ENCODE measurements at places on chromosomes 2 and 18.

GRCh38 chr18:59846814-59847490 is 52.8 kb upstream of the PMAIP1 start:
- no peak for DNase-seq

DNA sequence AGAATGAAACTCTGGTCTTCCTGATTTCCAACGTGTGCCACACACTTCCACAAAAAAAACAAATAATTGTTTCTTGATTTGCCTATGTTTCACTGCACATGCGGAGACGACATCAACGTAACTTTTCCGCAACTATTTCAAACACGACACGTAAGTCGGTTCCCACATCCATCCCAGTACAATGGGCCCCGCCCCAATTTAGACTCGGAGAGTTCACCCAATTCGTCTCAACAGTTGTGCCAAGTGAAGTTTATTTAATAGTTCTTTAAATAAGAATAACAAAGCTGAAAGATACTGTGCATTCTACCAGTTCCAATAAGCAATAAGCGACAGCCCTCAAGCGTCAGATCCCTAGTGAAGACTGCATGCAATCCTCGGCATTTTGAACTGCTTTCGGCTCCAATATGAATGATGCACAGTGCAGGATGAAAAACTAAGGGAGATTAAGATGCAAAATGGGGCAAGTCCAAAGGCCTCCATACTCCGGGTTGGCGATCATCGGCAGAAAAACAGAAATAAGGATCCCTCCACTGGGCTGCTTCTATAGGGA is 664 bp downstream of the CCT4 start:
- DNase-seq: no peak

DNA sequence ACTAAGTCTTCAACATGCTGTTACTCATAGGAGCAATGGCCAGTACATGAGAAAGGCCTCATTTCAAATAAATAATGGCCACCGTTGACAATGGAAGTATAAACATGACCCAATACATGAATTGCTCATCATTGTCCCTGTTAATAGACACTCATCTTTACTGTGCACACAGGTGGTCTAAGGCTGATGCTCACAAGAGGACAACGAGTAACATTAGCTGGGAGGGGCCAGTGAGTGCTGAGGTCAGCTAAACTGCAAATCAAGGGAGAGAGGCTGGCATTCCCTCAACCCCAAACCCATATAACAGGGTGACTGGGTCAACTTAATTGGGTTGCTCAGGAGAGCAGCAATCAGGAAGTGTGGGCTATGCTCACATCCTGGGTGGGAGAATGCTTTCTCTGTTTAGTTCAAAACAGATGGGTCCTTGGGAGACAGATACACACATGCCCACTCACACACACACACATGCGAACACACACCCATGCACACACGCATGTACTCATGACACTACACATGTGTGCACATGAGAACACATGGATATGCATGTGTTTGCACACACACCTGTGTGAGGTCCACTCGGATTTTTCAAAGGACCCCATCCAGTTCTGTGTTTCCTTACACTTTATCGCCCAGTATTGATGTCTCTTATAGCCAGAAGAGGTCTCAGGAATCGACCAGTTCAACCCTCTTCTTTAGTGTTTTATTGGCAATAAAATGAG is 172.0 kb downstream of the INHBB start:
- no peak for DNase-seq

GRCh38 chr2:119333360-119333759 is 33.3 kb downstream of the C2orf76 start:
- no peak for DNase-seq

DNA sequence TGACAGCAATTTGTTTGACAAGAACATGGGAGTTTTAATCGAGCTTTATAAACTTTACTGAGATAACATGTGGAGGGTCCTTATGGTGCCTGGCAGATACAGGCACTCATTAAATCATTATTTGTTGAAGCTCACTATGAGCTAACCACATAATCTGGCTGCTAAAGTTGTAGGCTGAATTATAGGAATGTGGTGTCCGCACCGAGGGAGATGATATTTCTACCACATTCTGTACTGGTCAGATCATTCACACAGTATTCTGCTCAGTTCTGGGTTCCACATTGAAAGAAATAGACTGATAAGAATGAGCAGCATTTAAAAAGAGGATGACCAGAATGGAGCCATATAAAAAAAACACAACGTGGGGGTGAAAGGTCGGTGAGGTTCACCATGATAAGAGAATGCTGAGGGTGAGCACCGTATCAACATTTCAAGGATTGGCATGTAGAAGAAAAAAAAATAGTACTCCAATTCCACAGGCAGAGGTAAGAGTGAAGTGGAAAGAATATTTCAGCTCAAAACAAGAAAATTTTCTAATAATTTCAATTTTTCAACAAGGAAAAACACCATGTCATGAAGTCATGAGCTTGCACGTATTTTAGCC is 54.4 kb downstream of the TMEFF2 start:
- DNase-seq: no peak

GRCh38 chr2:180359522-180360282 is 352.6 kb upstream of the CWC22 start:
- peak; percentile 73 for DNase-seq

DNA sequence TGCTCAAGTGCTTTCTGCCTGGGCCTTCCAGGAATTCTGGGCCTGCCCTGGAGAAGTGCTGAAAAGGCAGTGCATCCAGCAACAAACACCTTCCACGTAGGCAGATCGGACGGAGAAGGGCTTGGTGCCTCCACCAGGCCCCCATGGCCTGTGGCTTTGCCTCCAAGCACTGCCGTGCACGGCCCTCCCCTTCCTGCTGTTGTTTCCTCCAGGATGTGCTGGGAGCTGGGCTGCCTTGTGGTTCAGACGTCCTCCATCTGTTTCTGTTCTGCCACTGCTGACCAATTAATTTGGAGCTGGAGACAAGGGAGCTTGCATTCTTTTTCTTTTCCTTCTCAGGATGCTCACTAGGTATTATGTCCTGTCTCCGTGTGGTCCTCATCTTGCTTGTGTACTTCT is 197.0 kb downstream of the HRH4 start:
- DNase-seq: no peak

GRCh38 chr2:42846026-42846425 is 53.6 kb upstream of the HAAO start:
- no peak for DNase-seq

DNA sequence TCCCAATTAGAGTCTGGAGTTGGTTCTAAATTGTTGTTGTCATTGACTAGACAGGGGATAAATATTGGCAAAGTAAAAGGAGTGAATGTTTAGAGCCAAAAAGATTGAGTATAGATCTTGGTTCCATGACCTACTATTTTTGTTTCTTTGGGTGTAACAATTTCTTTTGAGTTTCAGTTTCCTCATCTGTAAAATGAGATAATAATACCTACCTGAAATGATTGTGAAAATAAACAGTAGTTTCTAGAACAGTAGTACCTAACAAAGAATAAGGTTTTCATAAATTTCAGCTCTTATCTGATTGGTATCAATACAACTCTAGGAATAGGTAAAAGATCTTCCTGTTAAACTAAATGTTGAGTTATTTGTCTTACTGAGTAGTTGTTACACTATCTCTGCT is 56.8 kb downstream of the PMS1 start:
- no peak for DNase-seq

DNA sequence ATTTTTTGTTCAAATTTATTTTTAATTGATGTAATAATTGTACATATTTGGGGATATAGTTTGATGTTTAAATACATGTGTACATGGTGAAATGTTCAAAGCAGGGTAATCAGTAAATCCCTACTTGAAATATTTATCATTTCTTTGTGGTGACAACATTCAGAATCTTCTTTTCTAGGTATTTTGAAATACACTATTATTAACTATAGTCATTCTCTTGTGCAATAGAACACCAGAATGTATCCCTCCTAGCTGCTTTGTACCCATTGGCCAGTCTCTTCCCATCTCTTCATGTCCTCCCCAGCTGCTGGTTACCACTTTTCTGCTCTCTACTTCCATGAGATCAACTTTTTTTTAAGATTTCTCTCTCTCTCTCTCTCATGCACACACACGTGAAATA is 126.5 kb downstream of the ZNF407 start:
- no peak for DNase-seq

- no peak for DNase-seq
These were observed 423.4 kb downstream of the ZEB2 start for GRCh38 chr2:144096531-144096930.

DNA sequence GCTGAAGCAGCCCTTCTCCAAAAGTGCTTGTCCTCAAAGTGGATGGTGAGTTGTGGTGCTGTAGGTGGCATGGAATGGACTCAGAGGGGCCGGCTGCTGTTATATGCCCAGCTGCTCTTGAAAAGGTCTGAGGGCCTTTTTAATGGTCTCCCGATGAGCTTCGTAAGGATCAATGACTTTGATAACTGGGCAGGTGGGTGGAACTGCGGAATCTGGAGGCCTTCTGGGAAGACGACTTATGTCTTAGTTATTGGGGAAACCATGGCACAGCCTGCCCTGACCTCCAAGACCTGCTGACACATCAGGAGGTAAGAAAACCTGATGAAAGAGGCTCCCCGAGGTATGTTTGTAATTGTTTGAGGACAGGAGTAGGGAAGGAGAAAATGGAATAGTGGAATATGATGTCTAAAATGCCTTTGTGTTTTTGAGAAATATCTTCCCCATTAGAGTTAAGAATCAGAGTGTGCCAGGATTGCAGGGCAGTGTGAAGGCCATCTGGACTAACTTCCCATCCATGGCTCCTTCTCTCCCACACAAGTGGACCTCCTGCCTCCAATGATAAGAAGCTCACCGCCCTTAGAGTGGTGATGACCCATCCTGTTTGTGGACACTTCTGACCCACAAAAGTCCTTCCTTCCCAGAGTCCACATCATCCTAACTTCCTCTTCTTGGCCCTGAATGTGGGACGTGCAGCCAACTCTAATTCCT is 236.1 kb downstream of the FHOD3 start:
- no peak for DNase-seq

GRCh38 chr2:31170071-31170698 is 31.9 kb upstream of the GALNT14 start:
- DNase-seq: no peak

DNA sequence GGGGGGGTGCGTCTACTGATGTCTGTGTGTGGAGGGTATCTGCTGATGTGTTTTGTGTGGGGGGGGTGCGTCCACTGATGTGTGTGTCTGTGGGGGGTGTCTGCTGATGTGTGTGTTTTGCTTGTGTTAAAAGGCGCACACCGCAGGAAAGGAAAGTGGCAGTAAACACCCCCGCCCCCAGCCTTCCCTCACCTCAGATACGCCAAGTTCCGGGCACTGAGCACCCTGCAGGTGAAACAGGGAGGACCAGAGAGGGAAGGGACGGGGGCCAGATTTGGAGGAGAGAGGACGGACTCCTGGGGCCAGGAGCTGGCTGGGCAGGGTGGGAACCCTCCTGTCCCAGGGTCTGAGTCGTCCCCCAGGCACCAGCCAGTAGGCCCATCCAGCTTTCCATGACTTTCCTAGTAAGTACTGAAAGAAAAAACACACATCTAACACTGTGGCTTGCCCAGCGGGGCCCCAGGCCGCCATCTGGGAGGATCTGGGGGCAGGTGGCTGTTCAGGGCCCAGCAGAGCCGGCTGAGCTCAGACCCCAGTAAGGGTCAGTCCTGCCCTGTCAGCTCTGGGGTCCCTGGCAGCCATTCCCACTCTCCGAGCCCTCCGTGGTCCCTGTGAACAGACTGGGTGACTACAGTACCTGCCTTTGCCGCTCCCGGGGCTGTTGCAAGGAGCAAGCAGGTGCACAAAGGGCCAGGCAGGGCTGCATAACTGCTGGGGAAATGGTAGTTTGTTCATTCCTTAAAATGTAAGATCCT is 126.9 kb downstream of the NFATC1 start:
- peak; percentile 41 for DNase-seq

DNA sequence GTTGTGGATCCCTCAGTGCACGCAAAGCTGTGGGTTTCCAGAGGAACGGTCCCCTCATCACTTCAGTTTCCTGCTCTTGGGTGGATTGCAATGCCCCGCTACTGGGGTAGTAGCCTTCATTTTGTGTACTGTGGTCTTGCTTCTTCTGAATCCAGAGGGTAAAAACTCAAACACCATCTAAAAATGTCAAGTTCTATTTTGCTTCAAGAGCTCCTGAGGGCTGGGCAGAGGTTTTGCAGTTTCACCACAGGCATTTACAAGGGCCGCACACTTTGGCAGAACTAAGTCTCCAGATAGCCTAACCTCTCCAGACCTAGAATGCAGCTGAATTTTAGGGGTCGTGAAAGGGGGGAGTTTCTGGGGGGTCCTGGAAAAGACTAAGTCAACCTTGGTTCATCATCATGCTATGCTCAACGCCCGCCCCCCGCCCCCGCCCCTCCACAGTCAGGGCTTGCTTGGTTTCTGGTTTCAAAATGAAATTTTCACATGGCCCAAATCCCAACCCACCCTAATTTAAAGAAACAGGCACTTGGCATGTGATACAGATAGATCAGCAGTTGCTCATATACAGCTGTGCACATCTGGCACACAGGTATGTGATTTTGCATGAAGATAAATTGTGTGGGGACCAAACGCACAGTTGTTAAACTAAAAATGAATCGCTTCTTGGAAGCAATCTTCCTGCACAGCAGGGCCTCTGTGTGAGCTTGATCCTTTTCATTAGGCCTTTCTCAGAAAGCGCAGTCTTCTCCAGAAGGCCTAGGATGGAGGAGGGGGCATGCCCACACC is 329.6 kb downstream of the OSR1 start:
- DNase-seq: no peak

GRCh38 chr2:7448578-7449264 is 531.5 kb downstream of the RNF144A start:
- DNase-seq: no peak

GRCh38 chr2:17148407-17149145 is 369.7 kb downstream of the RAD51AP2 start:
- no peak for DNase-seq

DNA sequence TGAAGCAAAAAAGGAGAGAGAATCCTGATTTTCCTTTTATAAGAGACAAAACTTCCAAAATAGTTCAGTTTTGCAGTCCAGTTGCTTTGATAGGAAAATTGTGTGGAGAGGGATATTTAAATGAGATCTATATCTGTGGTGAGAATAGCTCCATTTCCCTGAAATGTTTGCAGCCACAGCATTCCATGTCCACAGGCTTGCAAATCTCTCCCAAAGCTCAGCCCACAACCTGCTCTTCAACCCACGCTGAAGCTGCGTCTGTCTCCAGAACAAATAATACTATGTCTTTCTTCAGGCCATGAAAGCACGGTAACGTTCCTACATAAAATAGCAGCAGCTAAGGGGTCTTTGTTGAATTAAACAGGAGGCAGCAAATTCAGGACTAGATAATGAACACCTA is 31.8 kb downstream of the TMEM17 start:
- DNase-seq: no peak

GRCh38 chr2:113111823-113112287 is 15.5 kb upstream of the IL1RN start:
- DNase-seq: peak; percentile 35

- DNase-seq: no peak
These were observed 95.7 kb upstream of the OSR1 start for GRCh38 chr2:19454125-19454524.

DNA sequence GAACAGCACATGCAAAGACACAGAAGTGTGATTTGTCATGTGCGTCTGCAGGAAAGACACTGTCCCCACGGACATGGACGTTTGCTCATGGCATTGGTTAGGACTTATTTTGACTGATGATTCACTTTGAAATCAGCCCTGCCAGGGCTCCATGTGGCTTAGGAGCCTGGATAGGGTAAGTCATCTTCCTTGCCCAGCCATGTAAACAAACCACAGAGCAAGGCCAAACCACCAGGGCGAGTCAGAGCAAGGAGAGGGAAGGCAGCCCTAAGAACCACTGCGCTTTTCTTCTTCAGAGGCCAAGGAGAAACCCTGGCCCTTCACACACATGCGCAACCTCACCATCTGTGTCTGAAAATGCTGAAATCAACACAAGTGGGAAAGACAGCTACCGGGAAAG is 88.8 kb downstream of the GFPT1 start:
- DNase-seq: peak; percentile 55

All from breast epithelium (tissue), 4 donors.